HL-60 (cell line): ENCODE measurements at places on chromosomes 2 and 18.

DNA sequence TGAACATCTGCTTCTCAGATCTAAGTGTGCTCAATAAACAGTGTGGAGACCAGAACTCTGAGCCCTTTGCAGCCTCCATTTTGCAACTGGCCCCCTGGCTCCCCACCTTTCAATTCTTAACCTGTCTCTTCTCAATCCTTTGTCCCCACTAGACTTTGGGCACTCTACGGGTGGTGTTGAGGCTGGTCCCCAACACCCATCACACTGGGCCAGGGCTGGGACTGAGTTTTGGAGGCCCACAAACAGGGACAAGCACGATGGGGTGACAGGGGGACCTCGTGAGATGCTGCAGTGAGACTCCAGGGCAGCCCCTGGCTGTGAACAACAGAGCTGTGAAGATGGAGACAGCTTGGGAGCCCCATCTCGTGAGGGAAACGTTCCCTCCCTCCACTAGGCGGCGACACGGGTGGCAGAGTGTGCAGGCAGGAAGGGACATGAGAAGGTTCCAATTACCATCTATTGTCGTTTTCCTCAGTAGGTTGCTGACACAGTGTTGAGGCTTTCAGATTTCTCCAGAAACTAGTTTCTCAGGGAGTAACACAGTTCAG lies 1.2 kb downstream of the ANKMY1 start:
- DNase-seq = no peak

GRCh38 chr2:33550206-33550605 lies 48.9 kb downstream of the FAM98A start:
- DNase-seq = no peak

DNA sequence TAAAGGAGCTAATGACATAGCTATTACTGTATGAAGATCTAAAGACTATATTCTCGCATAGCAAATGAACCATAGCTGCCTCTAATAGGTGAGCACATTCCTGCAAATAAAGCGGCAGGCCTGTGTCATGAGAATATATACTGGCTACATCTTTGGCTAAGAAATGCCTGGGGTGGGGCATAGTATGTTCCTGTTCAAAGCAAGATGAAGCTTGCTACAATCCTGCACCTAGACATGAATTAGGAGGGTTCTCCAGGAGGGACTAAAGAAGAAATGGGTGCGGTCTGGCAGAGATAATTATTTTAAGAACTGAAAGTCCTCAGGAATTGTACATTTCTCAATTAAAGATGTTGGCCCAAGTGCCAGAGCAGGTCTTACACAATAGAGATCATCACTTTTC lies 46.8 kb upstream of the PLA2R1 start:
- DNase-seq = no peak

DNA sequence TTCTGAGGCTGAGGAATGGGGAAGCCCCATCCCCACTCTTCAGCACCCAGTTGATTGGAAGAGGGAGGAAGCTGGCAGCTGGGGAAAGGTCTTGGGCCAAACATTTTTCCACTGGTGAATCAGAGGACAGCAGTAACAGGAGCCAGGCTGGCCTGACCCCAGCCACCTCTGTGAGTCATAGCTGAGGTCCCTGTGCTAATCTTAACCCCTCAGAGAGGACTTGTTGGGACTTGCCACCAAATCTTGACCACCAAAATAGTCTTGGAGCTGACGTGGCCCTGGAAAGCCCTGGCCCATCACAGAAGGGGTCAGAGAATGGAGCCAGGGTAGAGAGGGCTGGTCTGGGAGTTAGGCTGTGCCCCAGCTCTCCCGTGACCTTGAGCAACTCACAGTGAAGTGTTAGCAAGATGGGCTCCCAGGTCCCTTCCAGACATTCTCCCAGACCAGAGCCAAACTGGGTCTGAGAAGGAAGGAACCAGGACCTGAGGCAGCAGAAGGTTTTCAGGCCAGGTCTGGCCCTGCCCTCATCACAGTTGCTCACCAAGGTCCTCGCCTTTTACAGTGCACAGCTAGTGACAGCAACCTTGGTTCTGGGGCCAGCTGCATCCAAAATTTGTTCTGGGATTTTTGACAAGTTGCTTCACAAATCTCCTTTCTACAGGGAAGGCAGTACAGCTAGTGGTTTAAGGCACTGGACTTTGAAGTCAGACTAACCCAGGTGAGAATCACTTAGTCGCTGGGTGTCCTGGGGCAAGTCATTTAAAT lies 266.6 kb downstream of the CYP26B1 start:
- DNase-seq = no peak

- no peak for DNase-seq
Observed at GRCh38 chr2:30464544-30465170, 17.6 kb downstream of the LCLAT1 start.

DNA sequence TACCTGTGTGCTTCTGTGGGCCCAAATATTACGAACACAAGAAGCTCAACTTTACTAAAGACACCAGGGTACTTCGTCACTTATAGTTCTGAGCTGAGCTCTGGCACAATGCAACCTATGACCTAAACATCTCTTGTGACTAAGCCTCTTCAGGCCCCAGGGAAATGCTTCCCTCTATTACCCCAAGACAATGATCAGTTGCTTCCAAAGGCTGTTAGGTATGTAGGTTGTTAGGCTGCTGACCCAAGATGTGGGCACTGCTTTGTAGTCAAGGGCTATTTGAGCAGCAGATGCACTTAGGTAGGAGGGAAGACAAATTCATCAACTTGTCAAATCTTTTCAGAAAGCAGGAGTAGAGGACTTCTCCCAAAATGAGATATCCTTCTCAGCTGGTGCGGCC lies 640.1 kb downstream of the EPHA4 start:
- DNase-seq = no peak

DNA sequence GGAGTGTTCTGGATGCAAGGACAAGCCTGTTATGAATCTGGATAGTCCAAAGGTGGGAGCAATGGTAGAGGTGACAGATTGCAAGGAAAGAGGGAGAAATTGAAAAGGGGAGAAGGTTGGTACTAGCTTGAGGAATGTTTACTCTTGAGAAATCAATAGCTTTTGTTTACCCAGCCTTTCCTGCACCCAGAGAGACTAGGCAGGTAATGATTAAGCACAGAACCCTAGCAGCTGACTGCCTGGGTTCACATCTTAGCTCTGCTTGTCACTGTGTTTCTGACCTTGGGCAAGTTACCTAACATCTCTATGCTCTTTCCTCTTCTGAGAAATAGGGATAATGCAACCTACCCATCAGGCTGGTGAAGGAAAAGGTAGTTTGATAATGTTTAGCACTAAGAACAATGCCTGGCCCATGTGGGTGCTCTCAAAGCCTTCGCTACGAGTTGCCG lies 178.6 kb downstream of the MGAT5 start:
- no peak for DNase-seq

DNA sequence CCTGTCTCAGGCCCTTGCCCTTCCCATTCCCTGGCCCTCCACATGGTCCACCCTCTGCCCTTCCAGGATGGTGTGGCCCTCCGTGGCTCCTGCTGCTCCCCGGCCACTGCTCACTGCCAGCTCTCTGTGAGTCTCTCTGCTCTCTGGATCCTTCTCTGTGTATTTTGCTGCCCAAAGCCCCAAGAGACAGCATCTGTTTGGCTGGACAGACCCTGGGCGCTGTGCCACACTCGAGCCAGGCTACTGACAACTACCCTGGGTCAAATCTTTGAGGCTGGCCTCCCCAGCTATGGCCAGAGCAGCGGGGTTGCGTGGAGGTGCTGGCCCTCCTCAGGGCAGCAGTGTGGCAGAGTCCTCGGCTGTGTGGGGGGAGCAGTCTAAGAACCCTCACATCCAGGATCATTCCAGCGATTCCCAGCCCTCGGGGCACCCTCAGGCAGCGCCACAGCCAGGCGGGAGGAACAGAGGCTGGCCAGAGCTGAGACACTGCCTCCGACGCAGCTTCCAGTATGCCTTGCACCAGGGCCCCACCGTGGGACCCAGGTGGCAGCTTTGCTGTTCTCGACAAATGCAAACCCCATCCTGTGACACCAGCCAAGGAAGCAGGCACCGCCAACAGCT lies 139.4 kb upstream of the GLI2 start:
- peak; percentile 27 for DNase-seq
